SW 1271 (cell line): ENCODE measurements at places on chromosomes 5 and 9.

DNA sequence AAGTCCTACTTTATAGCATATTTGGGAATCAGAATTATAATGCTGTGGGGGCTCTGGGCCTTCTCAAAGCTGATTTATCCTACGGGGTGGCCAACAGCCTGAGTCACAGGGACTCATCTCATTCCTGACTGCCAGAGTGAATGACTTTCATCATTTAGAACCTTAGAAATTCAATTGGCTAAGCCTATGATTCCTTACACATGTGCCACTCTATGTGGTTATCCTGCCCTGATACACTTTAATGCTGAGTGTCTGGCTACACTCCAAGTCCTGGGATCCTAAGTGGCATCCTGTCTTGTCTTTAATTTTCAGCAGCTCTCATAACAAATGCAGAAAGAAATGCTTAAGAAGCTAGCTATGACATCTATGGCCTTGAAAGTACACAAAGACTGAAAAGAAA, 75.2 kb upstream of the FREM1 start:
- DNase-seq = no peak

DNA sequence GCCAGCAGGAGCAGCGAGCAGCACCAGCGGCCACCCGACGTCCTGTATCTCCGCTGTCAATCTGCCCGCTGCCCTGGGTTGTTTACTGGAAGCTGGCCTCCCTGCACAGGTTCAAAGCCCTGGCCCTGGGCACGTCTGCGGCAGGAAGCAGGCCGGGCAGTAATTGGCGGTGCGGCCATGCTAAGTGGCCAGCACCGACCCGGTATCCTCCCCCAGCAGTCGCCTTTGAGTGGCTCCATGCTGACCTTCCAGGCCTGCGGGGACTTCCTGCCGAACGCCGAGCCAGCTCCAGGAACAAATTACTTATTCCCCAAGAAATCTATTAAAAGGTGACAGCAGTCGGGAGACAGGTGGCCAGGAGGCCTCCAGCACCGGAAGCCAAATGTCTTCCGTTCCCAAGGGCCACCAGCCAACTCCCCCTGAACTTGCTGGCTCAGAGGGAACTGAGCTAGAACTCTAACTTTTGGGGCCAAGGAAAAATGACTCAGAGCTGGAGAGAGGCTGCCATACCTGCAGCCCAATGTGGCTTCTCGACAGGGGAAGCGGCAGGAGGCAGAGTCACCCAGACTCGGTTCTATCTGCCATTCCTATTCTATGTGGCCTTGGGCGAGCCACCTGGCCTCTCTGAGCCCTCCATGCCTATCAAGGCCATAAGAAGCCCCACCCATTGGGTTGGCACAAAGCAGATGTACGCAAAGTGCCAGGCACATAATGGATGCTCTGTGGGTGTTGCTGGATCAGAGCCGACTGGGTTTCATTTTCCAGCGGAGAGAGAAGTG, 13.7 kb upstream of the PSMB7 start:
- DNase-seq = no peak

DNA sequence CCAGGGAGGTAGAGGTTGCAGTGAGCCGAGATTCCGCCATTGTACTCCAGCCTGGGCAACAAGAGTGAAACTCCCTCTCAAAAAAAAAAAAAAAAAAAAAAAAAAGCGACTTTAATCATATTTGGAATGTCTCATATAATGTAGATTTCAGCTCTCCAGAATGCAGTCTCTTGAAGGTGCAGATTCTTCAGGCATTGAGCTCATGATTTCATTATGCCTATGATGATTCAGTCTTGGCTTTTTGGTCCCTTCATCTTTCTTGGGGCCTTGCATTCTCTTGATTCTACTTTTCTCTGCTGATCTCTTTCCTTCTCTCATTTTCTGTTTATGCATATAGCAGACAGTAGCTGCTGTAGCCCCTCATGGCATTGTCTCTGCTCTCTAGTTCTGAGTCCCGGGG, 22.9 kb downstream of the KDM4C start:
- no peak for DNase-seq

- DNase-seq = no peak
Measured at GRCh38 chr5:135333732-135334515, 65.1 kb downstream of the MACROH2A1 start.

- DNase-seq = no peak
Measured at GRCh38 chr9:34589636-34590380, at the start of gene CNTFR. Gene CNTFR, minus strand, starts transcription at chr9:34589724. Its CDS starts 20,743 bp downstream, at chr9:34568981.

DNA sequence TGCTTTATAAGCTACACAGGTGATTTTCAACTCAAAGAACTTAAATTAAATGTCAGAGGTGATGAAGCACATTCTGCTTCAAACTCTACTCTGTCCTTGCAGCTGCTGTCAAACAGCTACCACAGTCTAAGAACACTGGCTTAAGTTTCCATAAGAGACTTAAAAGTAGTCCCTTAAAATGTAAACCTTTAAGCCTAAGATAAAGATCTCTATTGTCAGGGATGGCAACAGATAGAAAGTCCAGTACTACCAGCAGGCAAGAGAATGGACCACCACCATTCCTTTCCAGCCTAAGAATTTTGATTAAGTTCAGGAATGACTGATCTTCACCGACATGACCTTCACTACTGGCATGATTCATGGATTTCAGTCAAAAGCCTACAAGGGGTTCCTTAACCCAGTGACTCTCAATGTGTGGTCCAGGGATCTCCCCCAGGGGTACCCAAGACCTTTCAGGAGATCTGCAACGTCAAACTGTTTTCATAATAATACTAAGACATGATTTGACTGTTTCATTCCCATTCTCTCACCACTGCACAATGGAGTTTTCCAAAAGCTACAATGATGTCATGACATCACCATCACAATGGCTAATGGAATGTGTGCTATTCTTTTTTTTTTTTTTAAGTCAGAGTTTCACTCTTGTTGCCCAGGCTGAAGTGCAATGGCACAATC, 41.1 kb upstream of the PLPP6 start:
- DNase-seq = no peak

GRCh38 chr9:33472881-33473615, 676 bp downstream of the NOL6 start:
- DNase-seq = no peak

GRCh38 chr9:84315278-84315877, 25.2 kb downstream of the SLC28A3 start:
- DNase-seq = peak; percentile 30

- DNase-seq = no peak
Measured at GRCh38 chr5:14668181-14668591, 3.7 kb downstream of the OTULIN start.

DNA sequence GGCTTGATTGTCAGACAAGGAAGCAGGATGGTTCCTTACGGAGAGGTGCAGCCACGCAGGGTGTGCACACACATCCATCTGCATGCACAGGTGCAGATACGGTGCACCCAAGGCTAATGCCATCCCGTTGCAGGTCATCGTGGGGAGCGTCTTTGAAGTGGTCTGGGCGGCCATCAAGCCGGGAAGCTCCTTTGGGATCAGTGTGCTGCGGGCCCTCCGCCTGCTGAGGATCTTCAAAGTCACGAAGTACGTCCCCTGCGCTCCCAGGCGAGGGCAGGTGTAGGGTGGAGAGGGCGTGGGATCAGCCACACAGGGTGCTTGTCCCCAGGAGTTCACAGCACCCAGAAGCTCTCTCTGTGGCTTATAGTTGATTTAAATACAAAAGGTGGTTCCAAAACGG, 106.4 kb downstream of the CACNA1B start:
- DNase-seq = no peak

DNA sequence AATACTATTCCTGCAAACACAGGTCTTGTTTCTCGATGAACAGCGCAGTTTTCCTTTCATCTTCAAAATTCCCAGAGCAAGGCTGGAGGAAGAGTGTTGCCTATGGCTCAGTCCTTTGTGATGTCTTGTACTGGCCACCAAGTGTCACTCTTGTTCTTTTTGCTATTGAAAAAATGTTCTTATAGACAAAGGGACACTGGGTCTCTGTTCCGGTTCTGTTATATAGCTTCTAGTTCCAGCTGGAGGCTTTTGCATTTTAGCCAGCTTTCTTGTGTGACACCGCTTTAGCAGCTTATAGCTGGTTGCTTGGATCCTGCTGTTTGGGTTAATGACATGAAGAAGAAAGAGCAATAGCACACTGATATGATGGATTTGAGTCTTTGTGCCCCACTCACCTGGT, 343.7 kb upstream of the KCNN2 start:
- DNase-seq = no peak

- no peak for DNase-seq
Measured at GRCh38 chr5:139514486-139514856, 31.9 kb upstream of the STING1 start.

GRCh38 chr5:171863935-171864334, 78.3 kb downstream of the SMIM23 start:
- DNase-seq = no peak

DNA sequence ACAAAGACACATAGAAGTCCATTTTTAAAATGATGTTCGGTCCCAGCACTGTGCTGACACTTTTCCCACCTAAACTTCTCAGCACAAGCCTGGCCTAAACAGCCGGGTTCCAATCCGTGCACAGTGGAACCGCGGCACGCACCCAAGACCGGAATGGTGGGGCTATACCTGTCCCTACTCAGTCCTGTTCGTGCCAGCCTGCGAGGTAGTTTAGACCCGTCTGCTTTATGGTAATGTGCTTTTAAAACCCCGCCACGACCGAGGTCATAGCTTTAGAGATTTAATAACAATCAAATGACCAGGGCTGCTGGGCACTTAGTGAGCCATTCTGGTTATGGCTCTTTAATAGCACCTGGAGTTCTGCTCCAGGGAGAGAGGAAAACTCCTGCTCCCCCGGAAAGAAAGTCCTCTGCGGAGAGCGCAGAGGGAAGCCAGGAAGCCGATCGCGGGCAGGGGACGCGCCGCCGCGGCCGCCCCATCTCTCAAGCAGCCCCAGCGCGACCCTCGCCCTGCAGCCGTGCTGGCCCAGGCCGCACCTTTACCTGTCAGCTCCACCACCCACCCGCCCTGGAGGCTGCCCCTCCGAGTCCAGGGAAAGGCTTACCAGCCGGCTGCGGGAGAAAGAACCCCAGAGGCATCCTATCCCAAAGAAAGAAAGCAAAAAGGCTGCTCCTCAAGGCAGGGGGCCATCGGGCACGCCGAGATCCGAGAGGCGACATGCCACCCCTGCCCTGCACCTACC, 511 bp downstream of the ARL15 start:
- no peak for DNase-seq

DNA sequence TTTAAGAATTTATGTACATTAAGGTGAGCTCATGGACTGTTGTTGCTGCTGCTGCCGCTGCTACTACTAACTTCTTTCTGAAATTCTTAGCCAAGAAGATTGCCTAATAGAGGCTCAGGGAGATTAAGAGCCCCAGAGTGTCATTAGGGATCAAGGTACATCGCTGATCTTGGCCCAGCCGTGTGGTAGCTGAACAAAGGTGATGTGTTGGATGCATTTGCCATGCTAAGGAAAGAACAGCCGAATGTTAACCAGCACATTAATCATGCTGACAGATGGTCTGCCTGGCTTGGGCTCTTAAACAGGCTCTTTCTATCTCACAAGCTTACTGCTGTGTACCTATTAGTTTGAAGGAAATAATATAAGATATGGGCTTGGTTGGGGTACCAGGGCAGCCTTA, 137.1 kb downstream of the KCTD16 start:
- DNase-seq = no peak

DNA sequence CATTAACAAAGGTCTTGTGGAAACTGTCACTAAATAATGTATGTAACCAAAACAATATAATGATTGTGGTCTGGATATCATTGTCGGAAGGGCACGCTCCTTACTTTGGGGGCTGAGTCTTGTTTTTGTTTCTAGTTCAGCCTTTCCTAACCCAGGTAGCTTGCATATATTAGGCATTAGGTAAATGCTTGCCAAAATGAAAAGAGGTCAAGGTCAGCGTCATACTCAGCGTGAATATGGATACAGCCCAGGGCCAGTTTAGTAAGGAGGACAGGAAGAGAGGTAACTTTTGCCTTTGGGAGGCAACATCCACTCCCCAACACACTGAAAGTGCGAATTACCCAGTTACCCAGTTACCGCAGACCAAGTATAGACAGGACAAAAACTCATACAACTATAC, 171.4 kb downstream of the RAB3C start:
- no peak for DNase-seq

DNA sequence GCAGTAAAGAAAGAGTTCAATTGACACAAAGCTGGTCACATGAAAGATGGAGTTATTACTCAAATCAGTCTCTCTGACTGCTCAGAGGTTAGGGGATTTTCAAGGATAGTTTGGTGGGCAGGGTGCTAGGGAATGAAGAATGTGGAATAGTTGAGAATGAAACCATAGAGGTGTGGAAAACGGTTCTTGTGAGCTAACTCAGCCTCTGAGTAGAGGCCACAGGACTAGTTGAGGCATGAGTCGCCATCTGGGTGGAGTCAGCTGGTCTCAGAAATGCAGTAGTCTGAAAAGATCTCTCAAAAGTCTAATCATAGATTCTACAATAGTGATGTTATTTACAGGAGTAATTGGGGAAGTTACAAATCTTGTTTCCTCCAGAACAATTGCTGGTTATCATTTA, 178.9 kb upstream of the SPEF2 start:
- DNase-seq = no peak

DNA sequence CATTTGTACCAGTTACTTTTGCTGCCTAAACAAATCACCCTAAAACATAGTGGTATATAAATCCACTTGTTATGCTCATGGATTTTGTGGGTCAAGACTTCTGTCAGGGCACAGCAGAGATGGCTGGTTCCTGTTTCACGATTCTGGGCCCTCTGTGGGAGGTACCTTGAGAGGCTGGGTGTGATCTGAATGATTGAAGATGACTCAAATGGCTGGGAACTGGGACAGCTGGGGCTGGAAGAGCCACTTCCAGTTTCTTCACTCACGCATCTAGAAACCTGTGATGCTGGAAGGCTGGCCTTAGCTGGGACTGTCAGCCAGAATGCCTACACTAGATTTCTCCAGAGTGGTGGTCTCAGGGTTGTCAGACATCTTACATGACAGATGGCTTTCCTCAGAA, 88.1 kb downstream of the KIF4B start:
- no peak for DNase-seq

GRCh38 chr9:111662576-111663300, 1.3 kb downstream of the GNG10 start:
- no peak for DNase-seq

GRCh38 chr9:81814794-81815464, 113.3 kb upstream of the SPATA31D4 start:
- DNase-seq = no peak

GRCh38 chr5:157050050-157050449, 8.9 kb downstream of the HAVCR1 start:
- no peak for DNase-seq
